ENCODE measurements at places on chromosomes 5 and 9.
A peak's percentile ranks its signal among the peaks of the same experiment; 100 is the strongest.

- DNase-seq: no peak
These were observed 44.8 kb upstream of the C9orf72 start for GRCh38 chr9:27618066-27618465.

- DNase-seq: no peak
These were observed 138.8 kb upstream of the COL5A1 start for GRCh38 chr9:134502809-134503211.

DNA sequence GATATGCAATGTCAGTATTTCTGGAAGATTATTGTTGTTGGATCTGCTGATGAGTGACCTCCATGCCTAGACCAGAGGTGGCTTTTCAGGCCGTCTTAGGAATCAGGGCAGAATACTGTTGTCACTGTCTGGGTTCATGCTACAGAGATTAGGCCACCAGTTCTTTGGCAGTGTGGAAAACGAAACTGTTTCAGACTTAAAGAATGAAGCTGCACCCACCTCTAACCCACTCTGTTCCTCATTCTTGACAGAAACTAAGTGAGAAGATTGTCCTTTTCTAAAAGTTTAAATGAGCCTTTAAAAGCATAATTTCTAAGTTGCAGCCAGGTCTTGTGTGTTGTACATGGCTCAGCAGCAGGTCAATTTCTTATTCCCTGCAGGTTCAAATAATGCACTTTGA lies 444.3 kb downstream of the ENC1 start:
- no peak for DNase-seq

- DNase-seq: no peak
These were observed 29.8 kb downstream of the CD274 start for GRCh38 chr9:5479994-5480694.

GRCh38 chr5:78245136-78245535 lies 49.4 kb downstream of the AP3B1 start:
- no peak for DNase-seq

GRCh38 chr5:140882591-140882899 lies 621 bp downstream of the PCDHA13 start:
- no peak for DNase-seq

DNA sequence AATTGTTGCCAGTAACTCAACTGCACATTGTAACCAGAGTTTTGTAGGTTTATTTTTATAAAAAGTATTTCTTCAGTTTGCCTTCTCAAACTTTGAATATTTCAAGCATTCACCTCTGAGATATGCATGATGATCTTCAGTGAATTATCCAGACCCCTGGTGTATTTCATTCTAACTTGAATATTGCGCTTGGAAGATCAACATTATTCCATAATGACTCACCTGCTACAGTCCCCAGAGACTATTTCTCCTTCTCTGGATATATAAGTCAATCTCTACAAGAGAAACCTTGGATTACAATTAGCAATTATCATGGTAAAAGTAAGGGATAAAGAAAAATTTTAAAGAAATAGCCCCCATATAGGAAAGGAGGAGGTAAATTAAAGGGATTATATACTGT lies 1041.0 kb downstream of the TLE1 start:
- no peak for DNase-seq

DNA sequence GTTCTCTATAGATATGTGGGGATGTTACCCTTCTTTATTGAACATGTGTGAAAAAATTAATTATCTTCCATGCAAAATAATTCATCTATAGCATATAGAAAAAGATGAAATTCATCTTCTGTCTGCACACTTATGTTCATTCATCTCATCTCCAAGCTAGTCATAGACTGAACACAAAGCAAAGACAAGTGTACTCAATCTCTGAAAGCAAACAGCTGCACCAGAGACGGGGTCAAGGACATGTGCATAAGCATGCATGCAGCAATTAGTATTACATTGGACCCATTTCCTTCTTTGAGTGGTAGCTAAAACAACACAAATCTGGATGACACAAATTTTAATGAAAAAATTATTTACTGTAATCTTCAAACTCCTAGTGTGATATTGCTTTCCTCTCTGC lies 547.0 kb upstream of the COX7C start:
- DNase-seq: no peak

GRCh38 chr5:912280-913091 lies 19.8 kb downstream of the TRIP13 start:
- peak; percentile 51 for DNase-seq

GRCh38 chr5:95449460-95449859 lies 58.3 kb downstream of the FAM81B start:
- no peak for DNase-seq

- DNase-seq: no peak
These were observed 4.5 kb downstream of the RALGDS start for GRCh38 chr9:133116346-133117231.

DNA sequence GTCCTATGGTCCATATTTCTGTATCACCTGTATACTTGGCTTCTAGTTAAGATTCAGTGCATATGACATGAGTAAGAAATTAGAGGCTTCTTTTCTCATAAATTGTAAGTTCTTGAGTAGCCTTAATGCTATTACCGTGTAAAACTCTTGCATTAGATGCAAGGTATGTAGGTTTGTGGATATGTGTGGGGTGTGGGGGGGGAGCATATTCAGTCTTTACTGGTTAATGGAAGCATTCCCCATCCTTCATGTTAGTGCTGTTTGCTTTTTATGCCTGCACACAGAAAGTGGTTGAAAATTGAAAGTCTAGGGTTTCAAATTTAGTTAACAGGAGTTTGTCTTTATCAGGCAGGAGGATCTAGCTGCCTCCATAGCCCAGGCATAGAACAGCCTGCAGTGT lies 16.1 kb downstream of the RAI14 start:
- DNase-seq: no peak

GRCh38 chr5:111404270-111404769 lies 108.0 kb downstream of the STARD4 start:
- DNase-seq: no peak

DNA sequence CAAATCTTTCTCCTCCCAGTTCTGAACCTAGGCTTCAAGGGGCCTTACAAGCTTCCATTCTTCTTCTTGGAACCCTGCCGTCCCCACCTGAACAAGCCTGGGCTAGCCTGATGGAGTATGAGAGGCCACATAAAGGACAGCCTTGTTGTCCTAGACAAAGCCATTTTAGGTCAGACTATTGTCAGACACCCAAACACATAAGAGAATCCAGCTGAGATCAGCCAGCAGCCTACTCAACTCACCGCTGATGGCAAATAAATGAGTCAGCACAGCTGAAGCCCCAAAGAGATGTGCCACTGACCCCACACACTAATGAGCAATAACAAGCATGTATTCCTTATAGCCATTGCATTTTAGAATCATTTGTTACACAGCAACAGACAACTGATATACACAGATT lies 33.8 kb downstream of the SVEP1 start:
- DNase-seq: no peak

DNA sequence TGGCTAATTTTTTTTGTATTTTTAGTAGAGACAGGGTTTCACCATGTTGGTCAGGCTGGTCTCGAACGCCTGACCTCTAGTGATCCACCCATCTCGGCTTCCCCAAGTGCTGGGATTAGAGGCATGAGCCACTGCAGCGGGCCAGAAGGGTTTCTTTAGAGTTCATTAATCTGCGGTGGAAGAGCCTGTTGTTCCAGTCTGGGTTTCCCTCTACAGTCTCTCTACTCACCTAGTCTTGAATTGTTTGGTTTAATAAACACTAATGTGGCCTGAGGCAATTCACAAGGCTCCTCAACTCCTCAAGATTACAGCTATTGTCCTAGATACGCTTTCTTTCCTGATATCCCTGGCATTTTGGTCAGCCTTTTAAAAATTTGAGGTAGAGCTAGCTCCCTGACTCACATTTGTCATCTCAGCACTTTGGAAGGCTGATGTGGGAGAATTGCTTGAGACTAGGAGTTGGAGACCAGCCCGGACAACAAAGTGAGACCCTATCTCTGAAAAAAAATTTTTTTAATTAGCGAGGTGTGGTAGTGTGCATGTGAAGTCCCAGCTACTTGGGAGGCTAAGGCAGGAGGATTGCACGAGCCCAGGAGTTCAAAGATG lies 4.6 kb upstream of the SAR1B start:
- DNase-seq: no peak

- DNase-seq: peak; percentile 65
These were observed 18.3 kb upstream of the PHYHD1 start for GRCh38 chr9:128902351-128903078.

GRCh38 chr9:130470269-130470668 lies 25.5 kb downstream of the ASS1 start:
- DNase-seq: no peak

DNA sequence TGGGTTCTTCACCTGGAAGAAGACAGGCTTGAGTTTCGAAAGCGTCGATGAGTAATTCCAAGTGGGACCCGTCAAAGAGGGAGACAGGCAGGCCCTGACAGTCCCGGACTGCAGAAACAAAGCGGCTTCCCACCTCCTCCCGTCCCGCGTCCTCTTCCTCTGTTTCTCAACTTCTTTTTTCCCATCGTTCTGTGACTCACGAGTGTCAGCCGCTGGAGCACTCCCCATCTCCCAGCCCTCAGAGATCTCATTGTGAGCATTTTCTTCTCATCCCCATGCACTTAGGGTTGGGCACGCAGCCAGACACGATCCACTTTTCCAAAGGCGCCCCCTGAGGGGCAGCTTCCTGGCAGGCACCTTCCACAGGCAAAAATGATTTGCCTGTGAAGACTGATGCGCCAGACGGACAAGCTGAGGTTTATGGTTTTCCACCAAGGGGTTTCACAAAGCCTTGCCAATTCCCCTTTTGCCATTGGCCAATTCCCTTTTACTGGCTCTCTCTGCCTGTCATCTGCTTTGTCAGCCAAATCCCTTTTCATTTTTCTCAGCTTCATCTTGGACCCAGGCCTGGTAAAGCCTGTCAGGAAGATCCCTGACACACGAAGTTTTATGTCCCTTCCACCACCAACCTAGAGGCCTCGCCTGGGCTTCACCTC lies 86.5 kb upstream of the ANKRD55 start:
- DNase-seq: no peak

- DNase-seq: no peak
These were observed 66.6 kb downstream of the ABCA1 start for GRCh38 chr9:104861397-104861796.

- no peak for DNase-seq
These were observed 111.7 kb upstream of the BOD1 start for GRCh38 chr5:173727839-173728778.

DNA sequence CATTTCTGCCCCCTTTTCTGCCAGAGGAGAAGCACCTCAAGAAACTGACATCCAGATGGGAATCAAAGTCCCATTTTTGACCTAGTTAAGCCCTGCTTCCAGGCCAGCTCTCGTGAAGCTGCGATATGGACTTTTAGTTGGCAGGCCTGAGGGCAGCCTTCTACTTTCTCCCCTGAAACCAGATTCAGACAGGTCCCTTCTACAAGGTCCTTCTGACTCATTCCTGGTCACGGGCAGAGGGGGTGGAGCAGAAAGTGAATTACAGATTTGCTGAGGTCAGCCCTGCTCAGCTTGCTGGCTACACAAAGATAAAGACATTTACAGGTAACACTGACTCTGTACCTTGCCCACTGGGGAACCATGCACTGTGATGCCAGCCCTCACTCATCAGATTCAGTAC lies 52.8 kb upstream of the TUT7 start:
- no peak for DNase-seq

DNA sequence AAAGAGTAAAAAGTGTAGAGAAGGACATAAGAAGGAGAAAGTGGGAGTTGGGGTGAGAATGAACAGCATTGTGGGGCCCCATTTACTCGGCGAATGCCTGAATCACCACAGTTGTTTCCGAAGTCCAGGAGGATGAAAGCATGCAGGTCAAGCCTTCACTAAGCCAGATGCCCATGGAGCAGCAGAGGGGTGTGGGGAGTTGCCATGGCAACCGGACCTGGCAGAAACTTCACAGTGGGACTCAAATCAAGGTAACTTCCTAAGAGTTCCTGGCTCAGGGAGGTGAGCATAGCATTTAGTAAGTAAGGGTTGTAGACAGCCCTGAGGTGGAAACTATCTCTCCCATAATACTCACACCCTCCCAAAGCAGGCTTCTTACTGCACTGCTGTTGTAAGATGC lies 357.1 kb downstream of the TRIM32 start:
- DNase-seq: no peak

- no peak for DNase-seq
These were observed 98.9 kb downstream of the USP20 start for GRCh38 chr9:129934041-129934591.

DNA sequence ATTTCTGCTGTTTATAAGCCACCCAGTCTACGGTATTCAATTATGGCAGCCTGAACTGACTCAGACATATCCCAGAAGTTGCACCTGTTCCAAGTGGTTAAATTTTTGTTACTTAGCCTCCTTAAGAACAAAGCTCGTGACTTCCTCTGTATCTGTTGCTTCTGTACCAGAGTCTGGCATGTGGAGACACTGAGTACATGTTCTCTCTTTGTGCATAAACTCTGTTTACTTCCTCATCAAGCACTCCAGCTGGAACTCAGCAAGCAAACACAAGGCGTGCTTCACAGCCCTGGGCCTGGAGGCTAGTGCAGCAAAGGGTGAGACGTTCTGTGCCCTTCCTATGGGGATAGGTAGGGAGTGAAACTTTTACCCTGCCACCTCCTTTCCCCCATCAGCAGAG lies 19.0 kb downstream of the C9orf152 start:
- DNase-seq: no peak

DNA sequence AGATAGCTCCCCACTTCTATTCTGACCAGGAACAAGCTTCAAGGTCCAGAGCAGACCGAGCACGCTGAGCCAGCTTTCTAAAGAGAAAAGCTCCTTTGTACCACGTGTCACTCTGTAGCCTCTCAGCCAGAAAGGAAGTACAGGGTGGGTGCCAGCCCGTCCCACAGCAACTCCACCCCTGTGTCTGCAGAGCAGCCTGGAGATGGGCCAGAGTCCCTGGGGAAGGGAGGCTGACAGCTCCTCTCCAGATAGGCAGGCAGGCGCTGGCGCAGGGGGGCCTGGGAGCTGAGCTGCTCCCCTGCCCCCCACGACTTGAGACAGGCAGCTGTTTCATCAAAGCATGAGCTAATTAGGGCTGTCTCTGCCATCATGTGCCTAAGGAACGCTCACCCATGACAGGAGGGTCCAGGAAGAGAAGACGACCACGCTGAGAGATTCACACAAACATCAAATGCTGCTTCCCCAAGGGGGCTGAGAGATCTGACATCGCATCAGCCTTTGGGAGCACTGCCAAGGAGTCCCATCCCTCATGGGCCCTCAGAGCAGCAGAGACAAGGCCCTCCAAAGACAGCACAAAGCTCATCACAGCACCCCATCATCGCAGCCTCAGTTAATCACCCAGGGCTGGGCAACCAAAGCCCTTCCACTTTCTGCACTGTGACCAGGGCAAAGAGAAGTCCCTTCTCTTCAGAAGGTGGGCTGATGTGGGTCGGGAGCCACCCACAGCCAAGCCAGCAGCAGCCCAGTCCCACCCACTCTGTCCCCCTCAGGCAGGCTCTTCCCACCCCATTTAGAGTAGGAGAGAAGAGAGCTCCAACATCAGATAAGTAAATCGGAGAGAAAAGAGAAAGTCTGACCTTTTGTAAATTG lies 78.5 kb upstream of the LRRTM2 start:
- DNase-seq: no peak
